ENCODE measurements at places on chromosomes 1 and 21.

- H3K36me3 ChIP-seq = no peaks in the 10 kb centered on the region
- H3K27ac ChIP-seq = no peak overlapping the region
- H3K4me1 ChIP-seq = no peaks in the 10 kb centered on the region
Measured at GRCh38 chr1:101587741-101588140, 350.9 kb downstream of the S1PR1 start.

DNA sequence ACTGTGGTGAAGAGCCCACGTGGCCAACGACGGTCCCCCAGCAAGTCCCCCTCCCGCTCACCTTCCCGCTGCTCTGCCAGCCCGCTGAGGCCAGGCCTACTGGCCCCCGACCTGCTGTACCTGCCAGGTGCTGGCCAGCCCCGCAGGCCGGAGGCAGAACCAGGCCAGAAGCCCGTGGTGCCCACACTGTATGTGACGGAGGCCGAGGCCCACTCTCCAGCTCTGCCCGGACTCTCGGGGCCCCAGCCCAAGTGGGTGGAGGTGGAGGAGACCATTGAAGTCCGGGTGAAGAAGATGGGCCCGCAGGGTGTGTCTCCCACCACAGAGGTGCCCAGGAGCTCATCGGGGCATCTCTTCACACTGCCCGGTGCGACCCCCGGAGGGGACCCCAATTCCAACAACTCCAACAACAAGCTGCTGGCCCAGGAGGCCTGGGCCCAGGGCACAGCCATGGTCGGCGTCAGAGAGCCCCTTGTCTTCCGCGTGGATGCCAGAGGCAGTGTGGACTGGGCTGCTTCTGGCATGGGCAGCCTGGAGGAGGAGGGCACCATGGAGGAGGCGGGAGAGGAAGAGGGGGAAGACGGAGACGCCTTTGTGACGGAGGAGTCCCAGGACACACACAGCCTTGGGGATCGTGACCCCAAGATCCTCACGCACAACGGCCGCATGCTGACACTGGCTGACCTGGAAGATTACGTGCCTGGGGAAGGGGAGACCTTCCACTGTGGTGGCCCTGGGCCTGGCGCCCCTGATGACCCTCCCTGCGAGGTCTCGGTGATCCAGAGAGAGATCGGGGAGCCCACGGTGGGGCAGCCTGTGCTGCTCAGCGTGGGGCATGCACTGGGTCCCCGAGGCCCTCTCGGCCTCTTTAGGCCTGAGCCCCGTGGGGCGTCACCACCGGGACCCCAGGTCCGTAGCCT, 46.8 kb downstream of the TRIM11 start:
- no peak overlapping the region for H3K4me3 ChIP-seq
- peaks cover 13% of the 10 kb centered on the region for H3K4me1 ChIP-seq
- H3K27me3 ChIP-seq = no peaks in the 10 kb centered on the region

DNA sequence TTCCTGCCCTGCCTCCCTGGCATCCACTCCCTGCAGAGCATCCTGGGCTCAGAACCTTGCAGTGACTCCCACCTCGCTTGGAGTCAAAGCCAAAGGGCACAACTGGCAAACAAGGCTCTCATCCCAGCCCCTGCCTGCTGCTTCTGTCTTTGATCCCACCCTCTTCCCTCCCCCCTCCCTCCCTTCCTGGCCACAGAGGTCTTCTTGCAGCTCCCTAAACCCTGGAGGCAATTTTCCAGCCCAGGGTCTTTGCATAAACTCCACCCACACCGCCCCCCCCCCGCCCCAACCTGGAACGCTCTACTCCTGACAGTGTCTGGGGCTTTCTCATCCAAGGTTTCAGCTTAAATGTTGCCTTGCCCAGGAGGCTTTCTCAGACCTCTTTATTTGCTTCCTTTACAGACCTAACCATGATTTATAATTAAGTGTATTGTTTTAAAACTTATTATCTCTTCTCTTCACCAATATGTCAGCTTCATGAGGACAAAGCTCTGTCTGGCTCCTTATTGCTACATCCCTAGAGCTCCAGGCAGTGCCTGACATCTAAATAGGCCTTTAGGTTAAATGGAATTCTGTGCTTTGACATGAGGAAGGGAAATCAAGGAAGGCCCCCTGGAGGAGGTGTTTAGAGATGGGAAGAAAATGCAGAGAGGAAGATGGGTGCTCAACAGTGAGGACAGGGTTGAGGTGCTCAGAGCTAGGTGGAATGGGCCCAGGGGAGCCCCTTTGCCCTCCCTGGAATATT, 37.7 kb upstream of the PADI1 start:
- no peaks in the 10 kb centered on the region for H3K36me3 ChIP-seq
- no peak overlapping the region for H3K27ac ChIP-seq
- no peak for DNase-seq
- H3K4me3 ChIP-seq = no peak overlapping the region

GRCh38 chr1:169110689-169111447, 4.4 kb downstream of the ATP1B1 start:
- no peak overlapping the region for H3K27ac ChIP-seq
- peaks cover 27% of the 10 kb centered on the region for H3K4me1 ChIP-seq
- H3K36me3 ChIP-seq = no peaks in the 10 kb centered on the region
- H3K4me3 ChIP-seq = no peak overlapping the region
- H3K27me3 ChIP-seq = peaks cover 12% of the 10 kb centered on the region
- no peak for DNase-seq

- no peak overlapping the region for H3K27ac ChIP-seq
- peaks cover 20% of the 10 kb centered on the region for H3K27me3 ChIP-seq
- H3K4me1 ChIP-seq = peaks cover 14% of the 10 kb centered on the region
Measured at GRCh38 chr1:53559391-53559815, 100.2 kb downstream of the DMRTB1 start.
